ENCODE measurements at places on chromosomes 6 and 20.

- DNase-seq: peak; percentile 34
Measured at GRCh38 chr20:21840991-21841390, 135.5 kb downstream of the PAX1 start.

GRCh38 chr6:73471686-73472290 is 10.3 kb downstream of the MTO1 start:
- no peak for DNase-seq

GRCh38 chr6:10576226-10576625 is 55.1 kb downstream of the GCNT2 start:
- no peak for DNase-seq

GRCh38 chr6:149158076-149158475 is 159.4 kb upstream of the TAB2 start:
- DNase-seq: no peak

DNA sequence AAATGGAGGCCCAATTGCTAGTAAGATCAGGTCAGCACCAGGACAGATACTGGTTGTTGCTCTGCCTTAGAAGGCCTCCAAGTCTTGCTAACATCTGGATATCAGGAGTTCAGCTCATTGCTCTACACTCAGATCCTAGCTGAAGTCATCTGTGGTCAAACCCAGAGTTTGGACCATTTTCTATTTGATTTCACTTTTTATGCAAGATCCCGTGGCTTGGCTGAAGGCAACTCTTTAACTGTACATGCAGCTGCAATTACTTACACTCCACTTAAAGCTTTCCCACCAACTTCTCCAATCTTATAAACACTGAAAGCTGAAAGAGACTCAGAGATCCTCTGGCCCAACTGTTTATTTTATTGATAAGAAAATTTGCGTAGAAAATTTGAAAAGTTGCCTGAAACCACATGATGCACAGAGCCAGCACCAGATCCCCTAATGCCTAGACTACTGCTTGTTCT is 2.7 kb downstream of the SLC17A2 start:
- peak; percentile 12 for DNase-seq

DNA sequence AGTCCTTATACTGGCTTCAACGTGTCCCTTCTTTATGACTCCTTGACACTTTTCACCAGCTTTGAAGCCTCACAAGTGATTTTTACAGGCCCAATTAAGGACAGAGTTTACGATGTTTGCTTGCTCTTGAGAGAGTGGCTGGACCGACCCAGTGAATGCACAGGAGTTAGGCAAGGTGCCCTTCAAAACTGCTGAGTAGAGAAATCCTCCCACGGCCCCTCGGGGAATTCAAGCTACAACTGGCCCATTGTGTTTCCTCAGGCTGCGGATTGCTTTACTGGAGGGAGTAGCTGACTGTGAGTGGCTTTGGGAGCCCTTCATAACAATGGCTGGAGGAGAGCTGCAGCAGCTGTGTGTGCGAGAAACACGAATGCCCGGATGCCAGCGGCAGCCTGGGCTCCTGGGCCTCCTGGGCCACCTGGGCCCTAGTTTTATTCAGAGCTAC is 50.0 kb downstream of the SGK1 start:
- no peak for DNase-seq

GRCh38 chr6:44166591-44167184 is 8.1 kb downstream of the CAPN11 start:
- no peak for DNase-seq

- DNase-seq: no peak
Measured at GRCh38 chr6:126600258-126600916, 260.5 kb downstream of the CENPW start.

- DNase-seq: peak; percentile 54
Measured at GRCh38 chr6:63923139-63923739, 287.6 kb downstream of the PHF3 start.

- DNase-seq: no peak
Measured at GRCh38 chr6:91822581-91822980, 1235.7 kb upstream of the MAP3K7 start.

DNA sequence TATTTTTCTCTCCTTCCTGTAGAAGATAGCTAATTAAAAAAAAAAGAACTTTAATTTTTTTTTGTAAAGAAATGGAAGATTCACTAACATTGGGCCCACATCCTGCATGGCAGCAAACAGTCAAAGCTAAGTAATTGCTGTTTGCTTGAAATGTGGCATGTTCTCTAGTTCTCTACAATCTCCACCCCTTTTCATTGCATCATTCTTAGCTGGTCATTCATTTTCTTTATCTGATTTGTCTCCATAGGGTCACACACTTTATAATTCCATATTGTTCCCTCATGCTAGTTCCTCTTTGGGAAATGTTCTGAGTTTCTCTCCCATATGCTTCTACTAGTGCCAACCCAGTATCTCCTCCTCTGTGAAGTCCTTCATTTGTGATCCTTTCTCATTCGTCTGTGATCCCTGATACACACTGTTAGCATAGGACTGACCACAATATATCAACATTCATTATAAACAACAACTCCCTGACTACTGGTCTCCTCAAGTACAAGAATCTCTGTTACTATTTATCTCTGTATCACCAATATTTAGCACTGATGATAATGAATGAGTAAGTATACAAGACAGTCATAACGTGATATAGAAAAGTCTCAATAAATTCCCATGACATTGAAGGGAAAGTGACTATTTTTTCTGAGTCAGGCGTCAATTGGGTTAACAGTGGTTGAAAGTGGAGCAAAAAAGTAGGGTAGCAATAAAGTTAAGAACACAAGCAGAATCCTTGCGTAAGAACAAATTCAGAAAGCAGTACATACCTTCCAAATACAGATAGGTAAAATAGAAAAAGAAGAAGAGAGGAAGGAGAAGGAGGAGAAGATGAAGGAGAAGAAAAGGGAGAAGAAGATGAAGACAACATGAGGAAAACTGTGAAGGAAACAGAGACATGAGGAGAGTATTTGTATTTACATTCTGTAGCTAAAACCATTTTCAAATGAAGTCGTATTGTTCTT is 33.2 kb upstream of the MYB start:
- DNase-seq: no peak

- DNase-seq: peak; percentile 83
Measured at GRCh38 chr6:46199387-46199786, 28.6 kb upstream of the ENPP5 start.

DNA sequence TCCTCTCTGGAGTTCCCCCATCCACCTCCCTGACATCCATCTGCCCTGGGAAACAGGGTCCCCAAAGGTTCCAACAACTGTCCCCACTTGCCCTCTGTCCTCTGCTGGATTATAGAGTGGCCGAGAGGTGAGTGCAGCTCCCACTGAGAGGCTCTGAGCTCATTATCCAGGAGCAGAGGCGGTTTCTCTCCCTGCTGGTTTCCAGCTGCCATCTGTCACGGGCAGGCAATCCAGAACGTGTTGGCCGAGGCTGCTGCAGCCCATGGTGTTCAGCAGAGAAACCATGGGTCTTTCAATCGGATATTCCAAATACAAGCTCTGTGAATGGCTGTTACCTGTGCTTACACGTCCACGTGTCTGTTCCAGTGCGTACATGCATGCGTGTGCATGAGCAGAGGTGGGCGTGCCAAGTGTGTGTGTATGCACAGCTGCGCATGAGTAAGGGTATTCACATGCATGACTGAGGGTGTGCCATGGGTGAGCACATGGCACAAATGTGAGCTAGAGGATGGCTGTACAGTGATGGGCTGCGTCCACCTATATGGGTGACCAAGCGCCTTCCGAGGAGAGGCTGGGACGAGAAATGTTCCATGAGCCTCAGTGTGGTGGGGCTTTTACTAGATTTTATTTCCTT is 183.7 kb upstream of the PMEPA1 start:
- no peak for DNase-seq

- DNase-seq: no peak
Measured at GRCh38 chr6:123909989-123910388, 106.3 kb downstream of the NKAIN2 start.

GRCh38 chr6:89495961-89496535 is 63.1 kb downstream of the ANKRD6 start:
- no peak for DNase-seq

GRCh38 chr6:115969930-115970273 is 90.8 kb downstream of the FRK start:
- DNase-seq: peak; percentile 62

DNA sequence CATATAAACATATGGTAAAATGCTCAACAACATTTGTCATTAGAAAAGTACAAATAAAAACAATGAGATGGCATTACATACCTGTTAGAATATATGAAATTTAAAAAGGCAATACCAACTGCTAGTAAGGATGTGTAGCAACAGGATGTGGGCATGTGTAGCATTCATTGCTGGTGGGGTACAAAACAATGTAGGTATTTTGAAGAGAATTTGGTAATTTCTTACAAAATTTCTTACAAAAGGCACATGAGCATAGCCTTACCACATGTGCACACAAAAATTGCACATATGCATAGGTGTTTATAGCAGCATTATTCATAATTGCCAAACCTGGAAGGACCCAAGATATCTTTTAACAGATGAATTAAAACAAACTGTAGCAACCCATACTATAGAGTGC is 1355.1 kb upstream of the CITED2 start:
- DNase-seq: no peak

DNA sequence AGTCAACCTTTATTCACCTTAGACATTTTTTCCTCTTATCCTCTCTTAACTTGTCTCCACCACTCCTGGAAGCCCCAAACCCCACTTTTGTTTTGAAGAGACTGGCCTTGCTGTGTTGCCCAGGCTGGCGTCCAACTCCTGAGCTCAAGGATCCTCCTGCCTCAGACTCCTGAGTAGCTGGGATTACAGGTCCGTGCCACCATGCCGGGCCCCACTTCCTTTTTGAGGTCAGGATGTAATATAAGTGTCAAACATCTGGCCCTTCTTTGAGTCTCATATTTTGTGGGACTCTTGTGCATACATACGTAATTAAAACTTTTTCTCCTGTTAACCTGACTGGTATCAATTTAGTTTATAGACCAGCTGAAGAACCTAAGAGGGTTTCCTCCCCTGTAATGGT is 1.4 kb upstream of the CDK19 start:
- no peak for DNase-seq

GRCh38 chr6:38479331-38479730 is 160.4 kb downstream of the BTBD9 start:
- no peak for DNase-seq

- DNase-seq: no peak
Measured at GRCh38 chr6:137623293-137623692, 129.1 kb upstream of the OLIG3 start.

DNA sequence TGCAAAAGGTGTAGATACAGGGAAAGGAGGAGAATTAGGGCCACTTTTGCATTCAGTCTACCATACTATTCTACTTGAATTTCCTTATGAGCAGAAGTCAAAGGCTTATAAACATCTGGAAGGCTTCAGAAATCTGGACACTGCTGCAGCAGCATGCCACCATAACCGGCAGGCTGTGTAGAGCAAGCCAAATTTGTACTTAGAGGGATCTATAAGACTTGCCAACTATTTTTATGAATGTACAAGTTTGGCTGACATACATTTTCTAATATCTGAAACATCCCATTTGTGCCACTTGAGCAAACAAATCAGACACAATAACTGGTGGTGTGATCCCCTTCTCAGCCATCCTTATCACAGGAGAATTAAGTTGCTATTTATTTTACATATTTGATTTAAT is 14.0 kb upstream of the PLCB1 start:
- no peak for DNase-seq

GRCh38 chr6:193773-194310 is 98.4 kb upstream of the DUSP22 start:
- no peak for DNase-seq

DNA sequence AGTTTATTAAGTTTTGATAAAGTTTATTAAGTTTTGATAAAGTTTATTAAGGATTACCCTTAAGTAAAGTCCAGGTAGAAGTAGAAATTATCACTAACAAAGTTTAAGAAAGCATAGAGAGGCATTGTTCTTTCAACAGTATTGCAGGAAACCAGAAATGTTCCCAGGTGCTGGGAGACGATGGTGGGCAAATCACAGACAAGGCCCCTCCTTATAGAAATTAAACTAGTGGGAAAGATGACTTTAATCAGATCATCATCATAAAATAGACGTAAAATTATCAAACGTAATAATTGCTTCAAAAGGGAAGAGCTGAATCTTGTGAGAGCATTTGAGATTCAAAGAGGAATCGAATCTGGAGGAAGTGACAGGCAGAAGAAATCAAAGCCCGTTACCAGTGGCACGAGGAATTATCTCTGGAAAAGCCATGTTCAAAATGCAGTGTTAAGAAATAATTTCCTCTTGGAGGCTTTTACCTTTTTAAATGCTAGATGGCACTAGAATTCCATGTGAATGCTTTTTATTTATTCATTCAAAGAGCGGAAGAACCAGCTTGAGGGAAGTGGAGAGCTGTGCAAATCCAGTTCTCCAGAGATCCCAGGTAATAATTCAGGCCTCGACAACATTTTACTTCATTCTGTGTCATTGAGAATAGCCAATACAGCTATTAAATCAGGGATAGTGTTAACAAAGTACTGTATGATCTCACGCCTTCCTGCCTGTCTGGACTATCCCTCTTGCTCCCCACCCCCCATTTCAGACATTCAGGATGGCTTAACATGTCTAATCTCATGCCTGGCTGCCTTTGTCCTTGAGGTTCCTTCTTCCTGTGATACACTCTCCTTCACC is 1.0 kb upstream of the APMAP start:
- peak; percentile 79 for DNase-seq

- peak; percentile 97 for DNase-seq
Measured at GRCh38 chr6:16450285-16450684, 211.9 kb downstream of the GMPR start.

DNA sequence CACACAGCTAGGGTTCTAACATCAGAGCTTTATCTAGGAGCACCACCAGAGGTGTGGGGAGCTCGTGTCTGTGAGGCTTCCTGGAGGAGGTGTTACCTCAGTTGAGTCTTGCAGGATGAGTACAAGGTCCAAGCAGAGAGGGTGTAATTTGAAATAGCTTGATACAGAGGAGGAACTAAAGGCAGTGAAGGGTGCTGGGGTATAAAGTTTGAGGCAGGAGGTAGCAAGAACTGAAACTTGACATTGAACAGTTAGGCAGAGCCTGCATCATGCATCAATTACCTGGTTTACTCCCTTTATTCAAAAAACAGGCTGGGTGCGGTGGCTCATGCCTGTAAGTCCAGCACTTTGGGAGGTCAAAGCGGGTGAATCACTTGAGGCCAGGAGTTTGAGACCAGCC is 241.2 kb downstream of the UST start:
- DNase-seq: no peak

DNA sequence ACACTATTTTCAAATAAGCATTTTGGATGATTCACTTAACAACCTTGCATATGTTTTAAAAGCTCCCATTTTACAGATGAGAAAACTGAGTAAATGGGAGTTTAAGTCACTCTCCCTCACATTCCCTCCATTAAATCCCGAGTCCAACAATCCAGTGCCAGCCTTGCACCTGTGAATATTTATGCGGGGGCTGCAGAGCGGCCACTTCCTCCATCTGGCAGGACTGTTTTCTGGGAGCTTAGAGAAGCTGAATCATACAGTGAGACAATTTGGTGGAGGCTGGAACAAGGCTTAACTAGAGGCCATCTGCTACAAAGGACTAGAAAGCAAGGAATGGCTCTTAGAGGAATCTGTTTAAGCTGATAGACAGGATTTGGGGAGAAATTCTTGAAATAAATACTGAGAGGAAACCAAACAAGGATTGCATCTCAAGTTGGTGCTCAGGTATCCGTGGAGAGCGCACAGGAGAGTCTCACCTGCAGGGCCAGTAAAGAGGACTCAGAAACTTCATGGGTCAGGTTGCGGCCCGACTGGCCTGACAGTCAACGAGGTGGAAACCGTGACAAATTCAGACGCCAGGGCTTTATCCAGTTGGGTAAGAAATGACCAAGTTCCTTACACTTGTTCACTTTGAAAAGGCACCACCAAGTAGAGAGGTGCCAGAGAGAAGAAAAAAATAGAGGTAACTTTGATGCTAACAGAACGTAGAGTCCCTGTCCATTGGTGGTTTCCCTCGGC is 478.5 kb downstream of the QKI start:
- DNase-seq: no peak

GRCh38 chr6:6248651-6249050 is 71.8 kb downstream of the F13A1 start:
- no peak for DNase-seq

Measured in GM23248 (cell line).